Stimulated activated CD4-positive, alpha-beta T cell treated with anti-CD3 and anti-CD28 coated beads, Interleukin-1b, Interleukin-23, amount 100 ng/mL, for 1 hour (primary cell): ENCODE measurements at places on chromosomes 11 and 22.
A peak's percentile ranks its signal among the peaks of the same experiment; 100 is the strongest.

DNA sequence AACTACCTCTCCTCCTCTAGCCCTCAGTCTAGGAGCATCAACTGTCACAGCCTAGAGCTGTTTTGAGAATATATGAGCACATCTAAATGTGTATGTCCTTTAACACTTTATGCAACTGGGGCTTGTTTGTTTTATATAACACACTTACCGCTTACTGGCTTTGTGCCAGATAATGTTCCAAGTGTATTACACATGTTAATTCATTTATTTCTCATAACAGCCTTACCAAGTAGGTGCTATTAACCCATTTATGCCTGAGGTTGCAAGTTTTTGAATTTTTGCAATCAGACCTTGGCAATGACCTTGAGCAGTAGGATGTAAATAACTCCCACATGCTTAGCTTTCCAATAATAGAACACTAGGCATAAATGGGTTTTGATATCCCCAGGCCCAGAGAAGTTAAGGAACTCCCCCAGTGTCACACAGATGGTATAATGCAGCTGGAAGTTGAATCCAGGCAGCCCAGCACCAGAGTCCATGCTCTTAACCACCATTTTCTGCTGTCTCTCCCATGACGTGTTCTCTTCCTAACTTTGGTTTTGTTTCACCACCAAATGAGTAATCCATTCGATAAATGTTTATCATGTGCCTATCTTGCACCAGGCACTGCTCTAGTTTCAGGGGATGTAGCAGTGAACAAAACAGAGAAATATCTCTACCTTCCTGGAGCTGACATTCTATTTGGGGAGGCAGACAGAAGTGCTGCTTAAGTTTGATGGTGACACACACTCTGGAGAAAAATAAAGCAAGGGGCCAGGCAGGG lies 23.1 kb downstream of the PRDM11 start:
- no peak for DNase-seq

DNA sequence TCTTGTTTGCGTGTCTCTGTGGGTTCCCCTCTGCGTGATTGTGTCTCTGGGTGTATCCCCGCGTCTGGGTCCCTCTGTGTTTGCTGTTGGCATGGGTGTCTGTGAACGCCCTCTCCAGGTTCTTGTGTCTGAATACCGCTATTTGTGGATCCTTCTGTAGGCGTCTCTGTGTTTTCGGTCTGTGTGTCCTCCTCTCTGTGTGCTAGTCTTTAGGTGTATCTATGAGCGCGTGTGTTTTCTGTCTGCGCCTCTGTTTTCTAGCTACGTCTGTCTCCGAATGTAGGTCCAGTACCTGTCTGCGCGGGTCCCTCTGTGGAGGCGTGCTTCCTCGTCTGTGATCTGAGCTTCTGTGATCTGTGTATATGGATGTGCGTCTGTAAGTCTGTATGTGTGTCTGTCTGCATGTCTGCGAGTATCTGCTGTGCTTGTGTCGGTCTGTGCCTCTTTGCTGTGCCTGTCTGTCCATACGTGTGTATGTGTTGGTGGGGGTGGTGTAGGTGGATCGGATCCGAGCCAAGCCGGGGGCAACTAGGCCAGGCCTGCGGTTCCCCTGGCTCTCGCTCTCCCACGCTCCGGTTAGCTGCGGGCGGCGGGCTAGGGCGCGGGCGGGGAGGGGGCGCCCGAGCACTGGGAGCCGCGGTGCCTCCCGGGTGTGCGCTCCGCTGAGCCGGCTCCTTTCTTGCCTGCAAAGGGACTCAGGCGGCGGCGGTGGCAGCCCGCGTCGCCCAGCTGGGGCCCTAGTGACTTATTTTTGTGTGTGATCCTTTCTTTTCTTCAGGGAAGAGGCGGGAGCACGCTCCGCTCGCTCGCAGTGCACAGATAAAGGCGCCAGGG lies 105.3 kb upstream of the E2F8 start:
- no peak for DNase-seq

- DNase-seq: no peak
These were observed 68.1 kb downstream of the MPPED1 start for GRCh38 chr22:43479962-43480361.

- DNase-seq: no peak
These were observed 55.5 kb downstream of the ABTB2 start for GRCh38 chr11:34302046-34302921.

- DNase-seq: no peak
These were observed 71.4 kb upstream of the OR9G4 start for GRCh38 chr11:56819916-56820315.

DNA sequence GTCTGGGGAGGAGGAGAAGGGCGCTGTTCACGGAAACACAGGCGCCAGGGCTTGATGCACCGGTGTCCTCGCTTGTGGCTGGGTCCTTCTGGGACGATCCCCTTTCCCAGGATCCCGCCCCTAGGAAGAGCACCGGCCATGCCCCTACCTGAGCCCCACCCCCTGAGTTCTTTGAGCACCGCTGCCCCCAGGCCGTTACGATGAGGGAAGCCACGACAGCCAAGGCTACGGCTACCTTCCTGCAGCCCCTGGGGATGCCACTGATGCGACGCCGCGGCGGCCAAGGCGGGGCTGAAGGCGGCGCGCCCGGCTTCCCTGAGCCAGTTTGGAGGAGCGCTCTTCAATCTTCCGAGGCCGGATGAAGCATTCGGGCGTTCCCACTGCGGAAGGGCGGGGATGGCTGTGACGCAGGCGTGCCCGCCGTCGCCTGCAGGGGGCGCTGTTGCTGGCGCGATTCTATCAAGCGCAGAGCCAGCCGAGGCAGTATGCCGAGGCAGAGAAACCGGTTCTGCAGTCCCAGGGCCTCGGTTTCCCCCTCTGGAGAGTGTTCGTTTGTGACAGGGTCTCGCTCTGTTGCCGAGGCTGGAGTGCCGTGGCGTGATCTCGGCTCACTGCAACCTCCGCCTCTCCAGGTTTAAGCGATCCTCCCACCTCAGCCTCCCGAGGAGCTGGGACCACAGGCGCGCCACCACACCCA lies 9.7 kb upstream of the NEFH start:
- peak; percentile 38 for DNase-seq

GRCh38 chr22:28600546-28601143 lies 79.0 kb downstream of the TTC28 start:
- no peak for DNase-seq

DNA sequence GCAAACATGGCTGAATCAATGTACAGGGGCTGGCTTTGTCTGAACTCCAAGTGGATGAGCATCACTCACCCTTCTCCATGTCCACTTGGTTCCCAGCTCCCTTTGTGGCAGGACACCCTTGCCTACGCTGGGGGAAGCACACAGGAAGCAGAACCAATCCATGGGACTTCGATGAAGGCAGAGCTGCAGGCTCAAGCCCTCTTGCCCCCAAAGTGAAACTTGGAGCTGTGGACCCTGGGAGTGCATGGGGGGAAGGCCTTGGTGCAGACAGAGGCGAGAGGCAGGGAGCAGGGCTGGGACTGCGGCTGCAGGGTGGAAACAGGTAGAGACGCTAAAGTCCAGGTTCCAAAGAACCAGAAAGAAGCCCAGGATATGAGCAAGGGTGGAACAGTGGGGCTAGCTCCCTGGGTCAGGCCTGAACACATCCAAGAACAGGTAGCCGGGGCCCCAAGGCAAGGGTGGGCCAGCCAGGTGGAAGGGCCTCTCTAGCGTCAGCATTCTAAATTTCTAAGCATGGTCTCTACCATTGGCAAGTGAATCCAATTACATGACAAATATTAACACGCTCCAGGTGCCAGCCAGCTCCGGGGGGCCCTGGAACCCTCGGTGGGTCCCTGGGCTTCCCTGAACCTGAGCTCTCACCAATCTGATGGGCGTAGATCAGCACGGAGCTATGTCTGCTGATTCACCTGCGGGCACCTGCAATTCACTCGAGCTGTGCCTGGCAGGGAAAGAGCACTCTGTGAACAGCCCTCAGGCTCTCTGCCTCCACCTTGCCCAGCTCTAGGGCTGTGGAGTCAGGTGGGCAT lies 532.8 kb downstream of the BRD1 start:
- DNase-seq: no peak

- DNase-seq: no peak
These were observed 988 bp upstream of the FLI1 start for GRCh38 chr11:128692753-128693415.

- no peak for DNase-seq
These were observed 208.6 kb downstream of the DBX1 start for GRCh38 chr11:19951558-19952115.

DNA sequence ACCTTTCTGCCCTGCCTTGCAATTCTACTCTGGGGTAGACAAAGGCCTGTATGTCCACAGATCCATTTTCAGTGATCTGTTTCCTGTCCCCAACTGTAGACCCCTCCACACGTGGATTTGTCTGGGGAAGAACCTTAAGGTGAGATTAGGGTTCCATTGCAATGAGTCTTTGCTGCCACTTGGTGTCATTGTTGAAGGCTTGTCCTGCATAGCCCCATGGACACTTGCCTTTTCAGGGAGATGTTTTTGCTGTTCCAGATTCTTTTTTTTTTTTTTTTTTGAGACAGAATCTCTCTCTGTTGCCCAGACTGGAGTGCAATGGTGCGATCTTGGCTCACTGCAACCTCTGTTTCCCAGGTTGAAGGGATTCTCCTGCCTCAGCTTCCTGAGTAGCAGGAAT lies 21.8 kb downstream of the SERPING1 start:
- no peak for DNase-seq

- DNase-seq: no peak
These were observed 539.3 kb downstream of the OPCML start for GRCh38 chr11:132992838-132993631.

- DNase-seq: no peak
These were observed 3.7 kb upstream of the DBX1 start for GRCh38 chr11:20163783-20164481.

GRCh38 chr22:20058989-20059770 lies 20.9 kb upstream of the DGCR8 start:
- no peak for DNase-seq

DNA sequence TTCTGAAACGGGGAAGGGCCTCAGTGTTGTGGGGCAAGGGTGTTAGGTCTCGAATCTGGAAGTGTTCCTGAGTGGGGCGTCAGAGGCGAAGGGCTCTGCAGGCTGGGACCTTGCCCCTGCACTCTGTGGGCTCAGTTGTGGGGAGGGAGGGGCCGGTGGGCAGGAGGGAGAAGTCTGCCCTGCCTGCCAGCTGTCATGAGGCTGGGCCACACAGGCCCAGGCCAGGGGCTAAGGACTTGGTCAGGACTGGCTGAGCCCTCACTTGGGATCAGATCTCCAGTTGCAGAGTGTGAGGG lies at the start of gene CRACR2B:
Gene CRACR2B (plus strand): TSS at position 23 of the 296 bp plus-strand sequence. CDS start 689 bp downstream, outside the sequence.
- no peak for DNase-seq

DNA sequence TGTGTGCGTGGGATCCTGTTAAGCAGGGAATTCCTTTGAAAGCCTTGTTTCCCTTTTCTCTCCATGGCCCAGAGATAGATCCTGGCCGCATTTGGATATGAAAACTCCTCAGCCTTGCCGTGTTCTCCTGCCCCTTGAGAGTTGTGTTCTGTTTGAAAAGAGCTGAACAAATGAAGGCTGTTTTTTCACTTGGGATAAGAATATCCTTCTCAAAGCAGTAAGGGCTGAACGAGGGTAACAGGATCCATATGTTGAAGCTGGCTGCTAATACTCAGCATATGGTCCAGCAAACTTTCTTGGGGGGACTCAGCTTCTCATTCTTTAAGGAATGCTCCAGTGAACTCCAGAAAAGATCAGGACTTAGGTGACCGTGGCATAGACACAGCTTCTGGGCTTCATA lies 114.5 kb upstream of the TTC12 start:
- no peak for DNase-seq

DNA sequence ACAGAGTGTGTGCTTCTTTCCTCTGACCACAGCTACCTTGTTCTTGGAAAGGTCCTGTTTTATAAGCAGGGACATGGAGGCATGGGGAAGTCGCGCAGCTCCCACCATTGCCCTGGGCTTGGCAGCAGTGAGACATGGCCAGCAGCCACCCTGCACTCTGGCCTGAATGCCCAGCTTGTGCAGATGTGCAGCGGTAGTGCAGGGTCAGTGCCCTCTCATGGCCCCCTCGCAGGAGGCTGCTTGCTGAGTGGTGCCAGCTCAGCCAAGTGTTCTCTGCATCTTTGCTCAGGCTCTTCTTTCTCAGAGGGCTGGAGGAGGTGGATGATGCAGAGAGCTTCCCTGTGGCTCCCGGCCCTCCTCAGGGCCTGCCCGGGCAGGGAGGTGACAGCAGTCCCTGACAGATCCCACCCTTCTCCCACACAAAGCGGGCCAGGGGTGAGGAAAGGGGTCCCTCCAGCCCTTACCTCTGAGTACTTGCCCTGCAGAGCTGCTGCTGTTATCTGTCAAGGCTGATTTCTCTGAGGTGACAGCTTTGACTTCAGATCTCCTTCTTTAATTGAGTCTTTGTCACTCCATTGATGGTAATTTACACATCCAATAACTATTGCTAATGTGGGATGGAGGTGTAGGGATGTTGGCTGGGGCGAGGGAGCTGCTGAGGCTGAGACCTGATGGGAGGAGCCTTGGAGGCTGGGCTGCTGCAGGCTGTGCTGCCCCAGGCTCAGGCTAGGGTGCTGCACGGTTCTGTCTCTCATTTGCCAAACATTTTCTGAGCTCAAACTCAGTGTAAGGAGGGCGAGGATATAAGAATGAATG lies 47.4 kb upstream of the B3GAT1 start:
- DNase-seq: no peak

GRCh38 chr11:28666632-28667031 lies 558.4 kb downstream of the METTL15 start:
- no peak for DNase-seq

DNA sequence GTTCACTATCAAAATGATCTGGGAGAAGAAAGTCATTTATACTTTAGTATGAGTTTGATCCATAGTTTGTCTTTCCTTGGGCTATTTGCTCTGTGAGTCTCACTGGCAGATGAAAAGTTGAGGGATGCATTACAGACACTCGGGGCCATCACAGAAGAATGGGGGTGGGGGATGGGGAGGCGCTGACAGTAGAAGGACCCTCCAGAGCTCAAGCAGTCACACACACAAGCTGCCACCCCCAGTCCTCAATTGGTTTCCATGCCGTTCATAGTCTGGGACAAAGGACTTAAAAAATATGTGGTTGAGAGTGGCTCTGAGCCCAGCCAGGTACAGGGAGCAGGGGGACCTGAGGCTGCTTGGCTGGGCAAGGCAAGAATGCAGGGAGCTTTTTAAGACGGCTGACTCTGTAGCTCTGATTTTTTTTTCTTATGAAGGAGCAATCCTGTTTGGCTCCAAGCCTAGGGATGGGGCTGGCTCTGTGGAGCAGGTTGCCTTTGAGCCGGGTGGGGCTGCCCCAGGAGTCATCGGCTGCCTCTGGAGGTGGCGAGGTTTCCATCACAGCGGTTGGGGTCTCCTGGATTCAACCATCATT lies 13.3 kb upstream of the ANO1 start:
- DNase-seq: no peak

DNA sequence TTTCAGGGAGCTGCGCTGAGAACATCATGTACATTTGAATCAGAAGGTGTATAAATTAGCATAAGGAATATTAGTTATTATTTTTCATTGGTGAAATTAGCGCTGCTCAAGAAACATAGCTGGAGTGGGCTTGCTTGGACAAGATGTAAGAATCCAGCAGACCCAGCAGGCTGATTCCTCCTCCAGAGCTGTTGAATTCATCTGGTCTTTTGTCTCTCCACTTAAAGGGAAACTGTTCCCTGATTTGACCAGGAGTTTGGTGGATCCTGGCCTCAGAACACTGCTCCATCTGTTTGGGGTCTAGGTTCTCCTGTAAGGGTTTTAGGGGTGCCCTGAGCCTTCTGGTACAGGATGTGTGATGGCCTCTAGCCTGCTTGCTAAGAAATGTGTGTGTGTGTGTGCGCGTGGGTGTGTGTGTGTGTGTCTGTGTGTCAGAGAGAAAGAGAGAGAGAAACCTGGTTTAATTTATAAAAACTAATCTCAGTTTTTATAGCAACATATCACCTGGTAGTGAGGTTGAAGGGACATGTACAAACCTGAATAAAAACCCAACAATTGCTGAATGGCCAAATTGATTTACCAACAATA lies 8.3 kb upstream of the SORL1 start:
- no peak for DNase-seq
